ENCODE measurements at places on chromosomes 12 and 14. TPM values are rescaled to one million over a fixed set of nuclear protein-coding genes. Genes with fewer than 3 reads are reported as not detected.

KANSL2 gene
- total RNA-seq = 55.0 TPM

TBX5 gene
- total RNA-seq = 0.43 TPM

MYH6 gene
- total RNA-seq = not detected

- DNase-seq = no peak
These were observed 19.3 kb upstream of the KRT80 start for GRCh38 chr12:52210925-52211650.

- DNase-seq = no peak
These were observed 14.8 kb downstream of the GPR19 start for GRCh38 chr12:12681061-12681765.

GRCh38 chr14:68502230-68502629 lies 290.6 kb downstream of the ZFP36L1 start:
- no peak for DNase-seq

DNA sequence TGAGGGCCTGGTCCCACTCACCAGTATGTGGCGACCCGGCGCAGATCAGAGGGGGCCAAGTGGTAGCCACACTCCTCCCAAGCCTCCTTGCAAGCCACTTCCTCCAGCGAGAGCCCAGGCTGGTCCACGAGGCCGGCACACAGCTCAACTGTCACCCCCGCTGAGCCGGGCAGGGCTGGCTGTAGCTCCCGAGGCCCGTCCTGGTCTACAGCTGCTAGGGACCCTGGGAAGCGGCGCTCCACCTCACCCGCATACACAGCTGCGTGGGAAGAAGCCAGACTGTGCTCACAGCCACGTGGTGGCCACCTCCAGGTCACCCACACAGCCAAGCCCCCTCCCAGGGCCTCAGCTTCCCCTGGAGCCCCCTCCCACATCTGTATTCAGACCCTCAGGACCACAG lies 4.6 kb downstream of the NUDT14 start:
- DNase-seq = no peak

DNA sequence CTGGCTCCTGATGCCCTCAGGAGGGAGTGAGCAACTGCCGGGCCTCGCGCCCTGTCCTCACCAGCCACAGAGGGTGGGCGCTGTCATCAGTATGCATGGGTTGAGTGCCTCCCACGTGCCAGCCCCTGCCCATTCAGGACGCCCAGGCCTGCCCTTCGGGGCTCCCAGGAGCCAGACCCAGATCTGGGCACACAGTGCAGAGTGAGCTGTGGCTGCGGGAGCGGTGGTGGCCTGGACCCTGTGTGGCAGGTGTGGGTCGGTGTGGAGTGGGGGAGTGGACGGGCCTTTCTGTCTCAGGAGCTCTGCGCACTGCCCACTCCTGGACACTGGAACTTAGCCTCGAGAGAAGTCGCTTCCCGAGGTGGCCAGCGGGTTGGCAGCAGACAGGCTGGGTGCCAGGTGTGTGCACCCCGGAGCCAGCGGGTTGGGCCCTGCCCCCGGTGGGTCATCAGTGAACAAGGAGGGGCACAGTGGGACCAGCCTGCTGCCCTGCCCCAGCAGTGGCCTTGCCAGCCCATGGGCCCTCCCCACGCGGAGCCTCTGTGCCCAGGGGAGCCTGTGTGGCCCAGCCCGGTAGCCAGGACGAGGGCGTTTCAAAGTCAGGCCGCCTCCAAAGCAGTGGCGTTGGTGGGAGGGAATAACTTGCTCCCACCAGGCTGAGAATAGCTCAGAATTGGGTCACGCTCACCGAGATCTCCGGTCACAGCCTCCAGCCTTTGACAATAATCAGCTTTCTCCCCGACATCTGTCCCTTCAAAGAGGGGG lies 9.5 kb downstream of the TRMT61A start:
- DNase-seq = no peak
